ENCODE measurements at places on chromosomes 7 and 10.

GRCh38 chr7:95693551-95694333, 78.6 kb upstream of the DYNC1I1 start:
- DNase-seq: no peak

DNA sequence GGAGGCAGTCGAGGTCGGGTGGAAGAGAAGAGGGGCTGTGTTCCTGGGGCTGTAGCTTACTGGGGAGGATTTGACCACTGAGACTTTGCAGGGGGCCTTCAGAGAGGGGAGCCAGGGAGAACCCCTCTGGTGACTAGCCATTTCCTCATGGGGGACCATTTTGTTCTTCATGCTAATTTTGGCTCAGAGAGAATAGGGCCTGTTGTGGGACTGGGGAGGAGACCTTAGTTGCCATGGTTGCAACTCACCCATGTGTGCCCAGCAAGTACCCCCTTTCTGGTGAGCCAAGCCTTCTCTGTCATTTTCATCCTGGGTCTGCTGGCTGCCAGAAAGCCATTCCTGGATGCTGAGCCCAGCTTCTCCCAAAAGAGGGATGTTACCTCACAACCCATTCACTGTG, 120.9 kb downstream of the GRK5 start:
- no peak for DNase-seq

GRCh38 chr7:22108151-22108845, 162.6 kb upstream of the CDCA7L start:
- no peak for DNase-seq

DNA sequence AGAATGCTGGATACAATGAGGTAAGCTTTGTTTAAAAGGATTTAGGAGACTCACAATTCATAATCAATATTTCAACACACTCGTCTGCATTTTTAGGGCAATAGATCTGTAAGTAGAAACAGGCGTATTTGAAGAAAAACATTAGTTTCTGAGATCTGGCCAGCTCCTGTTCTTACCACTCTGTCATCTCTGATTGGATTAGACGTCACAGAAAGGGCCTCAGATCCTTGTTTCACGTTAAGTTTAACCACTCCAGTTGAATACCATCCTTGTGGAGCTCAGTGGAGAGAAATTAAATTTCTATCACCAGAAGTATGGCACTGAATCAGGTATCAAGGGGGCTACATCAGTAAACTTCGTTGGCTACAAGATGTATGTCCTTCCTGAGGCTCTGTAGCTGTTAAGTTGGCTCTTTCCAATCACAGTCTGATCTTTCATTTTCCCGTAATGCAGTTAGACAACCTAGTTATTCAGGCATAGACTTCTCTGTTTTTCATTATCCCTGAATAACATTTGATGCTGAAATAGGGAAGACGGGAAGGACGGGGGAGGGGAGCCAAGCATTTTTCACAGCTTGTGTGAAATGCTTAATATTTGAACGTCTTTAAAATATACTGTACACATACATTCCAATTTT, 659.2 kb upstream of the GALNT17 start:
- no peak for DNase-seq

GRCh38 chr10:93224005-93224779, 150.5 kb downstream of the CYP26A1 start:
- DNase-seq: no peak

DNA sequence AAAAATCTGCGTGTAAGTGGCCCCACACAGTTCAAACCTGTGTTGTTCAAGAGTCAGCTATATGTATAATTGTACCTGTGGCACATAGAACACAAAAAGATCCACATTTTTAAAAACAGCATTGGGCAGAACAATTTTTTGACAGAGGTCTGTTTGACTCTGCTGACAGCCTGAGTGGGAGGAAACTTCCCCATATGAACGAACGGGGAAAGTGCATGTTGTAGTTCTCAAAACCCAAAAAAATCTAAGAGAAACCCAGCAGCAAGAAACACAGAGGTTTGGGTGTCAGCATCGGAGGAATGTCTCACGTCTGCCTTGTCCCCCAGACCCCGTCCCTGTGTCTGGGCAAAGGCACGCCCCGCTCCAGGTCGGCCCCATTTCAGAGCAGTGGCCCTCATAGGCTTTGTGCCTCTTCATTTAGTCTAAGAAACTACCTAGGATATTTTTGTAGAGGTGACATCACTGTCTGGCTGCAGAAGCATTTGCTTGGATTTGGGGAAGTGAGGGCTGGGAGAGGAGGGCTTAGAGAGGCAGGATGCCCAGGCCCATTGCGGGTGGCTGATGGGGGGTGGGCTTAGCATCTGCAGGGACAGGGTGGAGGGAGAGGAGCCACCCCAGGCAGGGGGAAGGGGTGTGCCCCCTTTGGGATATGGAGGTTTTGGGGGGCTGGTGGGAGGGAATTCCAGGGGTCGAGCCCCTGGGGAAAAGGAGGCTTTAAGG, 11.0 kb downstream of the CUX1 start:
- no peak for DNase-seq

DNA sequence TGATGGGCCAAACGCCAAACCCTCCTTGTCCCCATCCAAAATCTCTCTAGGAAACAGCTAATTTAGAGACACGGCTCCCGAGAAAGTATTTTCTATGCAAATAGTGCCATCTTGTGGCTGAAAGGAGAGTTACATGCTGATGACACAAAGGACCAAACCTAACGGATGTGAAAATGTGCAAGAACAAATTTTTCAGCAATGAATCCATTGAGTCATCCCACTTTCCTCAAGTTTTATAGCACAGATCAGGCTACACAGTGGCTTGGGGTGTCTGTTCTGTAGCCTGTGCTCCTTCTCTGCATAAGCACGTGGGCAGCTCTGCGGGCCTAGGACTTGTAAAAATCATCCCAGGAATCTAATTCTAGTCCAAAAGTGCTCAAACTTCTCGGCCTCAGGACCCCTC, 154.8 kb upstream of the PRR15 start:
- peak; percentile 65 for DNase-seq

- DNase-seq: no peak
These were observed 224.6 kb upstream of the PITRM1 start for GRCh38 chr10:3397231-3397630.

DNA sequence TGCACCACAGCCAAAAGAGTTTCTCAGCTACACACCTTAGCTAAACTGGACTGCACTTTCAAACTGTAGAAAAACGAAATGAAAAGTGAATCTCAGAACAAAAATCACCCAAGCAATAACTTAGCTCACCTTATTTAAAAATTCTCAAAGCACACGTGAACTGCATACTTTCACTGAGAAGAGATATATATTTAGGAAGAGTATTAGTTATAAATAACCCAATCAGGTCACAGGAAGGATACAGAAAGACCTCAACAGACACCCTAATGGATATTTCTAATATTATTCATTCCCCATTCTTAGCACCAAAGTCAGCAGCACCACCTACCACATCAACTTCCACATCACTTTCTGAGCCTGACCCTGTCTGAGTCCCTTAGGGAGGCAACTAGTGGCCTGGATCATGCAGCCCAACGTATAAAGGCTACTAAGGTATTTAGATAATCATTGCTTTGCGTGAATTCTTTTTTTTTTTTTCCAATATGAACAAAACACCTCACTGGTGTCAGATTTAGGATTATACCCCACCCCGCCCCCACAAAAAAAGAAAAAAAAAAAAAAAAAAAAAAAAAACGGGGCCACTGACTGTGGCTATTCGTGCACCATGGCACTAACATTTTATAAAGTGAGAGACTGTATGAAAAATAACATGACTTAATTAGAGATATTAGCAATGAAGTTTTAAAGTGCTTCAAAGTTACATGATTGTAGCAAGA, 2.6 kb downstream of the ABI1 start:
- no peak for DNase-seq

GRCh38 chr10:92553959-92554358, 19.9 kb downstream of the IDE start:
- DNase-seq: no peak

DNA sequence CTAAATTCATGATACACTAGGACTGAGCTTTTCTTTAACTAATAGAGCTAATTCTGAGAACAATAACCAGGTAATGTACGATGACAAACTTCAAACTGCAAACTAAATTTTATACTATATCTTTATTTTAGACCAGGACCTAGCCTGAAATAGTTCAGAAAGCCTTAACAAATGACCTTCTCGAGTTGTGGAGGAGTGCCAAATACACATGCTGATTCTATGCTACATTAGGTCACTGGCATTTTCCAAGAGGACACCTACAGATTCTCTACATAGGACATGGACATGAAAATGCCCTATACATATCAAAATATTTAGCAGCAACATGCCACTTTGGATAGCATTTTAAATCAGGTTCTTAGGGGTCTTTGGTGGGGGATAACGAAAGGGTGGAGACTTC, 44.0 kb upstream of the LRRTM3 start:
- DNase-seq: peak; percentile 13

GRCh38 chr7:44187636-44188416, 1.4 kb downstream of the GCK start:
- DNase-seq: no peak

- no peak for DNase-seq
These were observed 500.8 kb downstream of the AUTS2 start for GRCh38 chr7:70098905-70099672.

GRCh38 chr7:100675581-100676350, 2.2 kb downstream of the GNB2 start:
- DNase-seq: peak; percentile 87

GRCh38 chr10:84562592-84562991, 234.2 kb downstream of the CCSER2 start:
- no peak for DNase-seq

DNA sequence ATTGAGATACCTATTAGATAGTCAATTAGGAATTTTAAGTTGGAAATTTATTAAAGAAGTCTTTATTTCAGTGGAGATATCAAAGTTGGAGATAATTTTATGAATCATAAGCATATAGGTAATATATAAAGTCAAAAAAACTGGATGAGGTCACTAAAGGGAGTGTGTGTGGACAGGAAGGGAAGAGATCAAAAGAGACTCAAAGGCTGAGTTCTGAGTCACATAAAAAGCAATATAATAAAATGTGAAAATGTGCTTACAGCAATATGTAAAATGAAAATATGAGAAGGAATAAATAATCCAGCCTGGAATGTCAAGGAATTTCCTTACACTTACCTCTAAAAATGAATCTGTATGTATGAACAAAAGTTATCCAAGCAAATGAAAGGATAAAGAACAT, 583.3 kb upstream of the SORCS1 start:
- DNase-seq: no peak

DNA sequence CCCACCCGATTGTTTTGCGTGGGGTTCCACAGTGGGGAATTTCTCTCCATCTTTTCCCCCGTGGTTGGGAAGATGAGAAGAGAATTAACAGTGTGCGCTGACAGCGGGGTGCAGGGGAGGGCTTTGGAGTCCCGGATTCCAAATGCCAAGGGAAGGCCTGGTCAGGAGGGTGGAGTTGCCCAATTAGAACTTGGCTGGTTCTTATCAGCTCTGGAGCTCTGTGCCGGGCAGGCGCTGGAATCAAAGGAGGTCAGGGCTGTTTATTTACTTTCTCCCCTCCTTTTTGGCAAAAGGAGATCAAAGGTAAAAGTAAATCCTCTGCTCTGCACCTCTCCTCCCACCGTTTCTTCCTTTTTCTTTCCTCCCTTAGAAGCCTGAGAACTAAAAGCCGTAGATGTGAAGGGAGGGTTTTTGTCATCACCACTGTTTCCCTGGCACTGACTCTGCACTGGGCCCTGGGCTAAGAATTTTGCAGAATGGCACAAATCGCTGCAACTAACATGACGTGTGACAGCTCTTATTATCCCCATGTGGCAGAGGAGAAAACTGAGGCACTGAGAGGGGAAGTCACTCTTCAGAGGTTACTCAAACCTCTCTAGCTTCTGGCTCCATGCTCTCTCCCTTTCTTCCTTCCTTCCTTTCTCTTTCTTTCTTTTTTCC, 95.2 kb upstream of the ZNF716 start:
- DNase-seq: peak; percentile 34

- DNase-seq: no peak
These were observed 158.9 kb downstream of the MLLT10 start for GRCh38 chr10:21692916-21693315.

GRCh38 chr10:48670978-48671913, 13.4 kb upstream of the WDFY4 start:
- DNase-seq: no peak

DNA sequence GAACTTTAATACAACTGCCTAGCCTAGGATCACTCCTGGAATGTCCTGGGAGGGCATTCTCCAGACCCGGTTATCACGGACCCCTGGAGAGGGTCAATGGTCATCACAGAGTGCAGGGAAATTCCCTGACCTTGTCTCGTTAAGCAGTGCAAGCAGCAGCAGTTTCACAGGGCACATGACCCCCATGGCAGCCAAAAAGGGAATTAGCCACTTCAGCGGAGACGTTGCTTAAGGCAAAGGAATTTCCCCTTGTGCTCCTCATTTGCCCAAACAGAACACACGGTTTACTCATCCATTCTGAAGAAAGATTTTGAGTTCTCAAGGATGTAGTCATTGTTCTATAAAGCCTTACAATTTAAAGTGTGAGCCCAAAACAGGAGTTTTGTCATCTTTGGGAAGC, 260.3 kb downstream of the SNX13 start:
- DNase-seq: no peak

DNA sequence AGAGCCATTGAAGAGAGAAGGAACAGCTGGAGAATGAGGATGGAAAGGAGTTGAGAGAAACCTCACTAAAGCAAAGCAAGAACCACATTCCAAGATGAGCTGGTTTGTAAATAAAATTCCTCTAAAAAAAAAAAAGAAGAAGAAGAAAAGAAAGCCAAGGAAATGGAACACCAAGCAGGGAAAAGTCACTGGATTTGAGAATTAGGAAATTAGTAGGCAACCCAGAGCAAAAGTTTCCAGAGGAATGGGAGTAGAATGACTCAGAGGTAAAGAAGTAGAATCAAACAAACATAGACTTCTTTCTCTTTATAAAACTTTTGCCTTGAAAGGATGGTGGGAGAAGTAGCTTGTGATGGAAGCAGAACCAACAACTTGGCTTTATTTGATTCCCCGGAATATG, 3.9 kb downstream of the CH25H start:
- no peak for DNase-seq

DNA sequence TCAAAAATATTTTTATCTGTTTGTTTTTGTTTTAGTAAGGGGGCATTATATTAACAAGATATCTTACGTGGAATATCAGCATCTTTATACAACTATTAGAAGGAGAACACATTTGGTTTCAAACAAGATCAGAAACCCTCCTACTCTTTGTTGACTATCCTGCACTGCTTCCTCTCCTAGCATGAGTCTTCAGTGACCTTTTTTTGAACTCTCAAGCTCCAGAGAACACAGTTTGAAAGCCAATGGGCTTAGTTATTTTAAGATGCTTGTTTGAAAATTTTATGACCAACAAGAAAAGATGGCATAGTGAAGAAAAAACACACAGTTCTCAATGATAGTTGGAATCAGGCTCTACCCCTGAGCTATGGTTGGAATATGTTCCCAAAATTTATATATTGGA, 37.2 kb upstream of the RTKN2 start:
- DNase-seq: no peak

- no peak for DNase-seq
These were observed 131.0 kb downstream of the KAT6B start for GRCh38 chr10:74957285-74957961.

DNA sequence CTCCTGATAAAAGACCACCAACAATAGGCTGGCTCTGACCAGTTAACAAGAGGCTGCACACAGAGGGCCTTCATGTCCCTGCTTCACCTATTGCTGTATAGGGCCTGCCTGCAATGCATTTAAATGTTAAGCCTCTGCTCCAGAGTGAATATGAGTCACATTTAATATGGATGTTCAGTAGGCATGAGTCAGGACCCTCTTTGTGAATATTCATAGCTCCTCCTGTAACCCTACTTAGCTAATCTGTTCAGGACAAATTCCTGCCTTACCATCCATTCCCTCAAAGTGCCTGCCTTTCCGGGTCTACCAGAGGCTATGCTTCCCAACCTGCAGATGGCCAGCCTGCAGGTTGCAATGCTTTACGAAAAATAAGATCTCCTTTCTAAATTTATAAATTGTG, 32.5 kb downstream of the ARHGAP22 start:
- DNase-seq: no peak

- no peak for DNase-seq
These were observed 41.6 kb downstream of the CALML5 start for GRCh38 chr10:5457741-5458140.
